Renal pelvis (tissue), 12 donors: ENCODE measurements at places on chromosomes 3 and 15. TPM values are rescaled to one million over a fixed set of nuclear protein-coding genes. Genes with fewer than 3 reads are reported as not detected.

Gene SERPINI2
- 1.0 TPM for polyA plus RNA-seq

Gene LRRFIP2
- 38.1 TPM for polyA plus RNA-seq

Gene C3orf85
- polyA plus RNA-seq, result 18.6 TPM

Gene TRANK1
- 6.8 TPM for polyA plus RNA-seq

Gene HESX1
- polyA plus RNA-seq, result 3.6 TPM

Gene PTPRG
- 84.6 TPM for polyA plus RNA-seq

Gene DHFR2
- polyA plus RNA-seq, result 9.0 TPM

Gene MITF
- polyA plus RNA-seq, result 51.3 TPM

Gene PRKAR2A
- 45.6 TPM for polyA plus RNA-seq

Gene MORC1
- 0.45 TPM for polyA plus RNA-seq

Gene ATP13A5
- not detected for polyA plus RNA-seq

Gene RSL24D1
- polyA plus RNA-seq, result 99.5 TPM

Gene GOLGA8G
- 0.22 TPM for polyA plus RNA-seq

Gene GNAI2
- polyA plus RNA-seq, result 193 TPM

Gene ECE2
- polyA plus RNA-seq, result not detected

Gene RNU5B-1
- polyA plus RNA-seq, result not detected

Gene FSTL1
- polyA plus RNA-seq, result 470 TPM

Gene CPLX3
- polyA plus RNA-seq, result not detected

Gene TRIP4
- polyA plus RNA-seq, result 37.2 TPM
